ENCODE measurements at places on chromosomes 13 and 19.

- no peak for DNase-seq
Measured at GRCh38 chr19:18263324-18264136, 10.7 kb downstream of the IQCN start.

DNA sequence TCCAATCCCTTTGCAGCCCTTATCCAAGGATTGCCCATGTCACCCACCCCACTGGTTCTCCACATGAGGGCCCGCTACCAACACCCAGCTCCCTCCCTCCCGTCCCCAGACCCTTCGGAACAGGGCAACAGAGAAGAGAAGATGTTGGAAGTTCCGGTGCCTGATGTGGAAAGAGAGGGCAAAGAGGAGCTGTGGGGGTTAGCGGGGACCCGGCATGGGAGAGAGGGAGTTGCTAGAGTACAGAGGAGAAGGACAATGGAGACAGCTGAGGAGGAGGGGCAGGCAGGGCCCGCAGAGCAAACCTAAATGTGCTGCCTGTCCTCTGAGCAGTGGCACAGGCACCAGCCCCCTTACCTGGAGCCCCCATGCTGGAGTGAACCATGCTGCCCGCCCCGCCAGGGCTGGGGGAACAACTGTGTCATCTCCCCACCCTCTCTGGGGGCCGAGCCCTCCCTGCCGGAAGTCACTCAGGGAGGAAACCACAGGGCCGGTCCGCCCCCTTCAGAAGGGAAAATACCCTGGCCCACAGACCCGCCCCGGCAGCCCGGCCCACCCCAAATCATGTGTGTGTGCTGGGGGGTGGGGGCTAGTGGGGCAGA is at the start of gene POU2F2:
Gene POU2F2, minus strand, starts transcription at position 417 of the 599 bp plus-strand sequence. Its CDS starts 35 bp downstream, at position 382.
- DNase-seq: no peak

DNA sequence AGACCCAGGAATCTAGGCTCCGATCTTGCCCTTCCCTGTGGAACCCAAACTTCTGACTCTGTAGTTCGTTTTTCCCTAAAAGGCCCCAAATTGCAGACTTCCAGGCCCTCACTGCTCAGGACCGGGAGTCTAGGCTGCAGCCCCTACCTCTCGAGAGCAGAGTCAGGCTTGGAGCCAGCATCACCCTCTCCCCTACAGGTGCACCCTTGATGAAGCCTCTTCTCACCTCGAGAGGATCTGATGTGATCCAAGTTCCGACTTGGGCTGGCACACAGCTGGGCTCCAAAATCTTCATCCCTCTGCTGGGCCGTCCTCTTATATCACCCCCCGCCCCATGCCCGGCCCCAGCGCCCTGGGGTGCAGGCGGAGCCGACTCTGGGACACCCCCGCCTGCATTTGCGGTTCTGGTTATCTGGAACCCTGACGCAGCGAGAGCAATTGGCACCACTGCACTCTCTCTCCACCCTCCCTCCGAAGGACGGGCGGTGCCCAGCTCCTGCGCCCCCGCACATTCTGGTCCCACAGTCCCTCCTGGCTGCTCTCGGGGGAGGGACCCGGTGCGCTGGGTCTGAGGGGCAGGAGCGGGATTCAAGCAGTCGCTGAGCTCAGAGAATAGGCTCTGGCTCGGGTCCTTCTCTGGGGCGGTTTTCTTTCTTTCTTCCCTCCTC is at the start of gene KLK7:
Gene KLK7, minus strand, starts transcription at position 293 of the 668 bp plus-strand sequence. CDS start 1,518 bp downstream, outside the sequence.
- DNase-seq: no peak

DNA sequence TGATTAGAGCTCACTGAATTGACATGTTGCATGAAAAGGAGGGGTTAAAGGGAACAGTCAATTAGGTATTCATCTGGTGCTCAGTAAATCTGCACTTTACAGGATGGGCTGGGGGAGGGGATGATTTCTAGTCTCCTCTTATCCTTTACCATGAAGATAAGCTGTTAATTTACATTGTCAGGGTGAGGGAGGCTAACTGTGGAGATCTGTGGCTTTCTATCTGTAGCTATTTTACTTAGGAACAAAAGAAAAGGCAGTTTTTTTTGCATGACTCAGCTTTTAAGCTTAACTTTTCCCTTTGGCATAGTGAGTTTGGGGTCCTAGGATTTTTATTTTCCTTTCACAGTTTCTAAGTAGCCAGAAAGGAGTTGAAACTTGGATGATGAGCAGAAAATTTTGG is 253.3 kb downstream of the LMO7 start:
- no peak for DNase-seq

GRCh38 chr13:99687723-99688397 is 186.6 kb downstream of the TM9SF2 start:
- DNase-seq: no peak

GRCh38 chr13:111005808-111006505 is 91.1 kb upstream of the ANKRD10 start:
- DNase-seq: no peak

GRCh38 chr13:76717092-76717491 is 169.1 kb downstream of the KCTD12 start:
- no peak for DNase-seq

GRCh38 chr19:6232601-6233055 is 47.1 kb downstream of the MLLT1 start:
- DNase-seq: no peak

DNA sequence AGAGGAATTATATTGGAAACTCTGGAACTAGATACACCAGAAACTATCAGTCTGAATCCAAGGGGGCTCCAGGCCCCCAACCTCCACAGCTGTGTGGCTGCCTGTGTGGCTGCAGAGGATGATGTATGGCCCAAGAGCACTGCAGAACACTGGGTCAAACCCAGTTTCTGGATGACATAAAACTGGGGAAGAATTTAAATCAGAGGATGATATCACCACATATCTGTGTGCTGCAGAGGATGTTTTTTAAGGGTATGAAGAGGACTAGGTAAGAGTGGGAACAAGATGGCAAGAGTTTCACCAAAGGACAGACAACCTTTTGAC is 226.4 kb downstream of the SUCLA2 start:
- no peak for DNase-seq

DNA sequence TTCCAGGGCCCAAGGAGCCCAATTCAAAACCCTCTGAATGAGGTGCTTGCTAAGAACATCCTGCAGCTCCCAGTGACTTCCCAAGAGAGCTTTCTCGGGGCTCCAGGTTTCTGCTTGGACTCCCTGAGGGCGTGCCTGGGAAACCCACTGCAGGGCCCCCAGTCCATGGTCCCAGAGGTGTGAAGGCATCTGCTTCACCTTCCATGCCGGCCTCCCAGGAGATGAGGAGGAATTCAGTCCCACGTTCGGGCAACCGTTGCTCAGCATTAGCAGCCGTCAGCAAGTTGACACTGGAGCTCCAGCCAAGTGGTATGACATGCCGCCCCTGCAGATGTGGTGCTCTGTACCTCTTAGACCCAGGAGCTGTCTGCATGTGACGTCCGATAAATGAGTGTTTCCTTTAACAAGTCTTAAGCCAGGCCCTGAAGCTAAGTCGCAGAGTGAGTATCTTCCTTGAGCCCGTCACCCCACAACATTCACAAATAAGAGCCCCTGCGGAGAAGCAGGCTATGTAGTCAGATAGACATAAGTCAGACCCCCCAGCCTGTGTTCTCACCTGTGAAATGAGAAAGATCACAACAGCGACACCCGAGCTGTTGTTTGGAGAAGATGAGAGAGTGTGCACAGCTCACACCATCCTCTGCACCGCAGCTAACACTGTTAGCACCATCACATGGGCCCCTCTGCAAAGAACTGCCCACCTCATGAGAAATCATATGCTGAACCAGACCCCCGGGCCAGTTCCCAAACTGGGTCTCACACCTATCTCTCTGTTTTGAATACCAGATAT is 150.3 kb downstream of the KATNAL1 start:
- DNase-seq: no peak

- DNase-seq: no peak
Measured at GRCh38 chr19:2492870-2493269, 16.9 kb downstream of the GADD45B start.

- no peak for DNase-seq
Measured at GRCh38 chr13:37561031-37561430, 37.5 kb downstream of the POSTN start.

DNA sequence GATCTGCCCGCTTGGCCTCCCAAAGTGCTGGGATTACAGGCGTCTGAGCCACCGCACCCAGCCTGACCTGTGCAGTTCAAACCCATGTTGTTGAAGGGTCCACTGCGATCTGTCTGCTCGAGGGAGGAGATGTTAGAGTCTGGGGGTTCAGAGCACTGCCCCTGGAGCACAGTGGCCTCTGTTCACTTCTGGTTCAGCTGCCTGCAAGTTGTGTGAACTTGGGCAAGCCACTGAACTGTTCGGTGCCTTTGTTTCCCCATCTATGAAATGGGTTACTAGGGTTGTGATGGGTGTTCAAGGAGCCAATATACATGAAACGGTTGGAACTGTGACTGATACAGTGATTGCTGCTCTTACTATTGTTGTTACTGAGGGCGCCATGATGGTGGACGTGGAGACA is 1.7 kb downstream of the PLIN5 start:
- DNase-seq: no peak

DNA sequence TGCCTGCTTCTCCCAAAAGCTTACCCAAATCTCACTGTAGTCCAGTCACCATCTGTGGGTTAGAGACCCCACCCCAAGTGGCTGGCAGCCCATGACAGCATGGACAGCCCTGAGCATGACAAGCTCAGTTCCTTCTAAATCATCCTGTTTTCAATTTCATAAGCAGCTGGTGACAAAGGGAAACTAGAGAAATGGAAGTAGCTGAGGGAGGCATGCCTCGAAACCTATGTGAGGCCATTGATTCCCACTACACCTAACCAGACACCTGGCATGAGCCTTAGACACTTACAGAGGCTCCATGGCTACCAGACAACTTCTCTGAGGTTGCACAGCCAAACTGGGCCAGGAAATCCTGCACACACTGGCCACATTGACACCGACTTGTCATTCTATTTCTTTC is 56.2 kb downstream of the ABCC4 start:
- DNase-seq: no peak

All from NCI-H460 (cell line).